ENCODE measurements at places on chromosomes 7 and 10. TPM values are rescaled to one million over a fixed set of nuclear protein-coding genes. Genes with fewer than 3 reads are reported as not detected.

The NOS3 gene
- not detected for total RNA-seq

The ATOH7 gene
- not detected for total RNA-seq

The CDHR1 gene
- not detected for total RNA-seq

The WAPL gene
- total RNA-seq = 29.3 TPM

The PIK3CG gene
- total RNA-seq = not detected
